Stimulated activated CD4-positive, alpha-beta T cell treated with anti-CD3 and anti-CD28 coated beads, TNF-alpha, amount 100 ng/mL, for 24 hours (primary cell): ENCODE measurements at places on chromosomes 13 and 19.
A peak's percentile ranks its signal among the peaks of the same experiment; 100 is the strongest.

DNA sequence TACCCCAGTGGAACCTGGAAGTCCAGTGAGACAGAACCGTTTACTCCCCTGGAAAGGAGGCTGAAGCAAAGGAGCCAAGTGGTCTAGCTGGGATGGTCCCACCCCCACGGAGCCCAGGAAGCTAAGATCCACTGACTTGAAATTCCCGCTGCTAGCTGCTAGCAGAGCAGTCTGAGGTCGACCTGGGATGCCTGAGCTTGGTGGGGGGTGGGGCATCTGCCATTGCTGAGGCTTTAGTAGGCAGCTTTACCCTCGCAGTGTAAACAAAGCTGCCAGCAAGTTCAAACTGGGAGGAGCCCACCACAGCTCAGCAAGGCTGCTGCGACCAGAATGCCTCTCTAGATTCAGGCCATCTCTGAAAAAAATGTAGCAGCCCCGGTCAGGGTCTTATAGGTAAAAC lies 437.0 kb downstream of the SUCLA2 start:
- no peak for DNase-seq

DNA sequence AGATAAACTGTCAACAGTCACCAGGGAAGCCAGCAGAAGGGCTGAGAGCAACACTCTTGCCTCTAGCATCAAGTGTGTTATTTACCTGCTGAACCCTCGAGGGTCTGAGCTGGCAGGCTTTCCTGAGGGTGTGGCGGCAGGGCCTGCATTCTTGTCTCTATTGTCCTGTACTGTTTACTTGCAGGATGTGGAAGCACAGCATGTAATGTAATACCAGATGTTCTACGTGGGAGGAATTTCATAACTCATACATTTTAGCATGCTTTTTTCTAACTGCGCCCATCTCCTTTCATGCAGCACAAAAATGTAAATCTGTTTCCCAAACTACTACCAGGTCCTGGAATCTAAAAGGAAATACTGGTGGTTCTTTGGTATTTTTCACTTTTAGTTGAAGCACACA lies 153.1 kb downstream of the RGCC start:
- no peak for DNase-seq

GRCh38 chr13:111227405-111227804 lies 93.0 kb upstream of the TEX29 start:
- DNase-seq: no peak

DNA sequence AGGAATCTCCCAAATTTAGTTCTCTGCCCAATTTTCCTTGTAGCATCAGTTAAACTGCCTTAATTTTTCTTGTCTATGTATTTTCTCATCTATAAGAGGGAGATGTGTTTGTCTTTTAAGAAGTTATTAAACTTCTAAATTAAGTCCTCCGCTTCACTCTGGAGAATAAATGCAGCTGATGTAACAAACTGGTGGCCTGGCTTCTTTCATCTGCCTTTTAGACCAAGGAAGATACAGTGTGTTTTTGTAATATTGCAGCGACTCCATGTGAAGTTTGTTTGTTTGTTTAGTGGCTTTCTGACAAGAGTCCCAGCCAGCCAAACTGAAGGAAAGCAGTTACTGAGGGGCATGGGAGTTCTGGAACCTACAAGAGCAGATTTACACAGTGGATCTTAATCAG lies 56.4 kb downstream of the KLF12 start:
- no peak for DNase-seq

DNA sequence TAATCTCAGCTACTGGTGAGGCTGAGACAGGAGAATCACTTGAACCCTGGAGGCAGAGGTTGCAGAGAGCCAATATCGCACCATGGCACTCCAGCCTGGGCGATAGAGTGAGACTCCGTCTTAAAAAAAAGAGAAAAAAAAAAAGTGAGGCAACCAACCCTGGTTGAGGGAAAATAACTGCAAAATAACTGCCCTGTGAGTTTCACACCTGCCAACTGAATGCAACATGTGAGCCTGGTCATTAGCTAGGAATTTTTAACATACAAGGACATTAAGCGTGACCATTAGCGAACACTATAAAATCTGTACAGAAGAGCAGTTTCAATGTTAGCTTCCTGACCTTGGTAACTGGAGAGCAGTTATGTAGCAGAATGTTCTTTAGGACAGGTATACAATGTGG lies 2.4 kb upstream of the CCNP start:
- DNase-seq: no peak

DNA sequence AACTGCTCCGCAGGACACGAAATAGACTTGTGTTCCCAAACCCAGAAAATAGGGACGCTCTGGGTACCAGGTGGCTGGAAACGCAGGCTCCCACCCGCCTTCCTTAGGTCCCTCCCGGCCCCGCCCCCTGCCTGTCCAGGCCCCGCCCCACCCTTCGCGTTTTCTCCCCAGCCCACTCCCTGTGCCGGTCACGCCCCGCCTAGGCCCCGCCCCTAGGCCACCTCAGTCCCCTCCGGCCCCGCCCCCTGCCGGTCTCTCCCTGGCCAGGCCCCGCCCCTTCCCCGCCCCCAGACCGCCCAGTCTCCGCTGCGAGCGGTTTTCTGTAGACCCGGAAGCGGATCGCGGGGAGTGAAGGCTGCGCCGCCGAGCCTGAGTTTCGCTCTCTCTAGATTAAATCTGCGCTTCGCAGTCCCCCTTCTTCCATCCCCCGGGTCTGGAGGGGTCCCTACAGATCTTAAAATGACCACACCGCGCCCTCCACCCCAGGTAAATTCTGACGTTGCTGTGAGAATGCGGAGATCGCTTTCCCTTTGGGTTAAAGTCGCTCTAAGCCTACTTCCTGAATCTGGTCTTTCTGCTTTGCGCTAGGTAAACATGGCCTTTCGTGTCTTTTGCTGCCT lies 3.7 kb upstream of the ZNF665 start:
- DNase-seq: peak; percentile 98

GRCh38 chr13:112059457-112060281 lies 7.3 kb upstream of the SOX1 start:
- DNase-seq: no peak

GRCh38 chr19:54262066-54262465 lies 5.0 kb upstream of the LILRB5 start:
- no peak for DNase-seq

- peak; percentile 87 for DNase-seq
Observed at GRCh38 chr19:53553865-53554791, 16.2 kb downstream of the ZNF331 start.

DNA sequence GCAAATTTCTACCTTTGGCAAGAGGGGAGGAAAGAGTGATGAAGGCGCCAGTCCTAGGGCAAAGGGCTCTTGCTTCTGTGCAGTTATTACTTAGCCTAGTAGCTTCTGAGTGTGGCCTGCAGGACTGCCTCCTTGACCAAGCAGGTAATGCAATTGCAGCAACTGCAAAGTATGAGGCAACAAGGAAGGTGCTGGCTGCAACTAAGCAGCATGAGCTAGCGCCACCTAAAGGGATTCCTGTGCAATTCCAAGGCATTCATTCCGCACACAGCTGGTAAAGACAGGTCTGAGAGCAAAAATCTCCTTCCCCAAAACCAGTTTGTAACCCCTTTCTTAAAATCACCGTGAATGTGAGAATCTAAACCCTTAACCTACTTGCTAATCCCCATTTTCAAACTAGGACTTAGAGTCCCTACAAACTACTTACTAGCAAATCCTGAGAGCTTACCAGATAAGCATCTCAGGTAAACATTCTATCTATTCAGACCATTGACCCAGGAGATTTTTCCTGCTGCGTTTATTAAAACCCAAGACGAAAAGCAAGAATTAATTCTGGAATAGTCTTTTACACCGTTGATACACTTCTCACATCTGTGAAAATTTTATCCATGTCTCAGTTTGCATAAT lies 62.9 kb downstream of the DCT start:
- DNase-seq: no peak

DNA sequence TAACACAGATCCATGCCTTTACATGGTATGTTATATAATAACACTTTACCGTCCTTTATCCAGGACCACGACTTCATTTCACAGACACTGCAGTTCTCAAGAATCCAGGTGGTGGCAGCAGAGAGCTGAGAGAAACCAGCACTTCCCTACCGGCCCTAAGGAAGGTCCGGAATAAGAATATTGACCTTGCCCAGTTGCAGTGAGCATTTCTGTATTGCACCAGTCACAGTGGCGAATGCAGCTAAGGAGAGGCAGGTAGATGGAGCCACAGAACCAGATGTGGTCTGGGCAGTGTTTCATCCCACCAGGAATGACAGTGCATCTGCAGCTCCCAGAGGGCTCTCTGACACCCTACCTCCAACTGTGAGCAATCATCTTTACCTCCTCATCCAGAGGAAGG lies 44.6 kb downstream of the ZNF787 start:
- DNase-seq: peak; percentile 41

- no peak for DNase-seq
Observed at GRCh38 chr19:49870309-49870901, 3.0 kb upstream of the PNKP start.

DNA sequence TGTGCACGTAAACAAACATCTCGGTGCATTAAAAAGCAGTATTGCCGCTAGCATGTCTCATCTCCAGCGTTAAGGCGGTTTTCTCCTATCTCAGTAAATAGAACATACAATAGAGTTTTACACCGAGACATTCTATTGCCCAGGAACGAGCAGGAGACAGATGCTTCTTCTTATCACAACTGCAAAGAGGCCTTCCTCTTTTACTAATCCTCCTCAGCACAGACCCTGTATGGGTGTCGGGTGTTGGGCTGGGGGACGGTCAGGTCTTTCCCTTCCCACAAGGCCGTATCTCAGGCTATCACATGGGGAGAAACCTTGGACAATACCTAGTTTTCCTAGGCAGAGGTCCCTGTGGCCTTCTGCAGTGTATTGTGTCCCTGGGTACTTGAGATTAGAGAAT lies 21.2 kb downstream of the ZNF233 start:
- DNase-seq: no peak

GRCh38 chr13:30039511-30039911 lies 189.1 kb upstream of the UBL3 start:
- no peak for DNase-seq

DNA sequence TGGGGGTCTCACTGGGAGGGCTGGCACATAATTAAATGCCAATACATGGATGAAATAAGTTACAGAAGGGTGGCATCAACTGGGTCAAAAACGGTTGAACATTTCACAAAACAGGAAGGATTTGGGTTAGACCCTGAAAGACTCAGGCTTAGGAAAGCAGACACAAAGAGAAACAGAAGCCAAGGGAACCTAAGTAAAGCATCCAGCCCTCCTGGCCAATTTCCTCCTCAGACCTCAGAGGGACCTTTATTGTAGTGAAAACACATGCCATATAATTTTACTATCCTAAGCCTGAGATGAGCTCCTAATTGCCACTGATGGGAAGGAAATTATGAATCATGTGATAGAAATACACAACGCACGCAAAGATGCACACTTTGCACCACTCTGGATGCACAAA lies 12.1 kb upstream of the CEACAM3 start:
- no peak for DNase-seq

- DNase-seq: no peak
Observed at GRCh38 chr19:11296264-11296663, 304 bp downstream of the TSPAN16 start.

- DNase-seq: no peak
Observed at GRCh38 chr13:111916201-111916600, 150.7 kb upstream of the SOX1 start.

GRCh38 chr13:107373551-107373950 lies 805.6 kb upstream of the ARGLU1 start:
- no peak for DNase-seq

DNA sequence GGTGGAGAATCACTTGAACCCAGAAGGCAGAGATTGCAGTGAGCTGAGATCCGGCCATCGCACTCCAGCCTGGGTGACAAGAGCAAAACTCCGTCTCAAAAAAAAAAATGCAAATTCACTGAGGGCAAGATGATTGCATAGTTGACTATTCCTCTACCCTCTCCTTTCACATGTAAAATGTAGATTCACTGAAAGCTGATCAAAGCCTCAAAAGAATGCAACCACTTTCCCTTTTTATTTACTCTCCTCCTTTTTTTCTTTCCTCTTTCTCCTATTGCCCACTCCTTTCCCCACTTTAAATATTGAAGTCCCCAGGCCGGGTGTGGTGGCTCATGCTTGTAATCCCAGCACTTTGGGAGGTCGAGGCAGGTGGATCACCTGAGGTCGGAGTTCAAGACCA lies 6.3 kb downstream of the TEX101 start:
- no peak for DNase-seq

- no peak for DNase-seq
Observed at GRCh38 chr13:96338030-96338429, 248.1 kb downstream of the HS6ST3 start.

DNA sequence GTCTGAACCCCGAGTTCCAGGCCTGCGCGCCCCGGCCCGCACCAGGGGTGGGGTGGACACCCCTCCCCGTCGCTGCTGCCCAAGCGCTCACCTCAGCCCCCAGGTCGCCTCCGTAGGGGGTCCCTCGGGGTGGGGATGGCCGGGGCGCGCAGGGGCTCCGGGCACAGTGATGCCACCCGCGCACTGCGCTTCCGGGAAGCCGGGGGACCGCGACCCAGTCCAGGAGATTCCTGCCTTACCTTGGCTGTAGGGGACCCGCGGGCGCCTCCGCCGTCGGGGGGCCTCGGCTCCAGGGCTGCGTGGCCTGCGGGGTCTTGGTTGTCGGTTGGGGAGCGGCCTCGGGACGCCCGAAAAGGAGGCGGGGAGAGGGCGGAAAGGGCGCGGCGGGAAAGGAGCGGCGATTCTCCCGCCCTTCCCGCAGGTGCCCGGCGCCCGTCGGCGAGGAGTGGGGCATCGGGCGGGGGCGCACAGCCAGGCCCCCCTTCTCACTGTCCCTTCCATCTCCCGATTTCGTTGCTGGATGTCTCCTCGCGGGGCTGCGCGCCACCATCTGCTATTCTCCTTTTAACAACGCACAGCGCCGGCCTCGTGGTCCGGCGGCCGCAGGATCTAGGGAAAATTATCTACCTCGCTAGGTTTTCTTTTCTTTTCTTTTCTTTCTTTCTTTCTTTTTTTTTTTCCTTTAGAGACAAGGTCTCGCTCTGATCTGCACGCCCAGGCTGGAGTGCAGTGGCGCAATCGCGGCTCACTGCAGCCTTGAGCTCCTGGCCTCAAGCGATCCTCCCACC lies at the start of gene KEAP1:
KEAP1 (minus strand) TSS at position 355 of the 788 bp plus-strand sequence. CDS start 3,323 bp downstream, outside the sequence.
- DNase-seq: no peak

DNA sequence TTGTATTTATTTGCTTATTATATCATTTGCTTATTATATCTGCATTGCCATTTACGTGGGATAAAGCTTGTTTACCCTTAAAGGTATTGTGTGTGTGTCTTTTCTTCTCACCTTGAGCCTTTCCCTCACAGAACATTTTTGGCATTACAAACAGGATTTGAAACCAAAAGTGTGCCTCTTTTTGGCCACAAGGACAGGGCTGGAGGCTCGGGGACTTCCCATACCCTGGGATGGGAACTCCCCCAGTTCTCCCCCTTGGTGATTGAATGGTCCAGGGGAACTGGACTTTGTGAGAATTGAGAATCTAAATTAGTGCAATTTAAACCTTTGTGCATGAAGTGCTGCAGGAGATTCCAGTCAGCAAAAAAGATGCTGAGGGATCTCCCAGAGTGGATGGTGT lies 2.4 kb upstream of the ZNF506 start:
- no peak for DNase-seq

DNA sequence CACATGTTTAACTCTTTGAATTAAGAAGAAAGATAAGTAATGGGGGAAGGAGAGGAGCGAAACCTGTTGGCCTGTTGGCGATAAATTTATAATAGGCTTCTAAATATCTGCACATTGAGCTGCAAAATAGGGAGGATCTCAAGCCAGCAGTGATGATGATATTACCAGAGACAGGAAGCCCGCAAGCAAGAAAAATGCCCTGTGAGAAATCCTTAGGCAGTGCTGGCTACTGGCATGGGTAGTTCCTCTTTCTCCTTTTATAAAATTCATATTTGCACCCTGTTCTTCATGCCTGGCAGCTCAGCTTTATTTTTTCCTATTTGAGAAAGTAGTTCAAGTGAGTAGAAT lies 858 bp upstream of the USP12 start:
- no peak for DNase-seq

- DNase-seq: no peak
Observed at GRCh38 chr19:10991076-10991475, 30.2 kb downstream of the SMARCA4 start.
